Right ventricle myocardium superior (tissue), 1 donor: ENCODE measurements at places on chromosomes 4 and X.

- DNase-seq = no peak
Observed at GRCh38 chrX:24777660-24778059, 83.9 kb downstream of the POLA1 start.

- DNase-seq = no peak
Observed at GRCh38 chrX:42754115-42754514, 23.8 kb downstream of the PPP1R2C start.

GRCh38 chr4:7260569-7260968, 68.2 kb downstream of the SORCS2 start:
- no peak for DNase-seq

- DNase-seq = no peak
Observed at GRCh38 chr4:176753049-176753448, 39.7 kb downstream of the VEGFC start.
